ENCODE measurements at places on chromosomes 5 and 9.
A peak's percentile ranks its signal among the peaks of the same experiment; 100 is the strongest.

DNA sequence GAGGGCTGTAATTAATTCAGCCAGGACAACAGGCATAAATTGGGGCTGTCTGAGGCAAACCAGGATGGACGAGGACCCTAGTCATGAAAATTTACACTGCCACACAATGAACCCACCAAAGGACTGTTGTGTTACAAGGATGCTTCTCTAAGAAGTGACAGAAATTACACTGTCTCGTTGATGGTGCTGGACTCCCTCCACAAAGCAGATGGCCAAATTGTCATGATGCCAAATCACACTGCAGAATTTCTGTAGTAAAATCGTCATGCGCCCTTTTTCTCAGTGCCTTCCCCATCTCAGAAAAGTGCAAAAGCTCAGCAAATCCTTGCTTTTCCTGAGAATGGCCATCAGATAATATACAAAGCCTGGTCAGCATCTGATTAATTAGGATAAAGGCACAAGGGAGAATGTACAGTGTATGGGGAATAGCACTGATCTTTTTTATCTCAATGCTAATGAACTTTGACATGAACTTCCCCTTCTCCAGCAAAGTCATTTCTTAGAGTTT lies 545.8 kb downstream of the CSNK1G3 start:
- no peak for DNase-seq

GRCh38 chr5:74313896-74314295 lies 326.6 kb downstream of the ENC1 start:
- DNase-seq = no peak

DNA sequence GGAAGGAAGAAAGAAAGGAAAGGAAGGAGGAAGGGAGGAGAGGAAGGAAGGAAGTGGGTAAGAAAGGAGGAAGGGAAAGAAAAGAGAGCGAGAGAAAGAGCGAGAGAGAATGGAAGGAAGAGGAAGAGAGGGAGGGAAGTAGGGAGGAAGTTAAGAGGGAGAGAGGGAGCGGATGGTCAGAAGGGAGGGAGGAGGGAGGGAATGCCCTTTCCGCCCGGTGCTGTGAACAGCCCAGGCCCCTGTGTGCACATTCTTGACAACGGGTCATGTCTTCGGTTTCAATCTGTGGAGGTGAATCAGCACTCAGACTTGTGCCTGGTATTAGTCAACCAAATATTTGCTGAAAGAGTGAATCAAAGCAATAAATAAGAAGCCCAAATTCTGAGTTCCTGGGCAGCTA lies 39.2 kb downstream of the PRUNE2 start:
- peak; percentile 89 for DNase-seq

DNA sequence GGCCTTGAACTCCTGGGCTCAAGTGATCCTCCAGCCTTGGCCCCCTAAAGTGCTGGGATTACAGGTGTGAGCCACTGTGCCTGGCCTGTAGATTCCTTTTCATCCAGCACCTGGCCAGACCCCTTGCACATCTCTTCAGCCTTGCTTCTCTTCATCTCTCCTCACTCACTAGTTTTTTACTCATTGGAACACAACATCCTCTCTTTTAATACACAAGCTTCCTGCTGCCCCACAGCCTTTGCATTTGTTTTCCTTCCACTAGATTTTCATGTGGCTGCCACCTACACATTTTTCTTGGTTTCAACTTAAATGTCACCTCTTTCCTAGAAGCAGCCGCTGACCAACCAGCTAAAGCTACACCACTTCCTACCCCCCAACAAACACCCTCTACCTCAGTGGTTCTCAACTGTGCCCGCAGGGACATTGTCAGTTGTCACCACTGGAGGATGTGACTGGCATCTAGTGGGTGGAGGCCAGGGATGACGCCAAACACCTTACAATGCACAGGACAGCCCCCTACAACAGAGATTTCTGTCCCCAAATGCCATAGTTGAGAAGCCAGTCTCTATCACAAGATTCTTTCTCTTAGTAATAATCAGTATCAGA lies 33.7 kb downstream of the HAVCR1 start:
- no peak for DNase-seq

DNA sequence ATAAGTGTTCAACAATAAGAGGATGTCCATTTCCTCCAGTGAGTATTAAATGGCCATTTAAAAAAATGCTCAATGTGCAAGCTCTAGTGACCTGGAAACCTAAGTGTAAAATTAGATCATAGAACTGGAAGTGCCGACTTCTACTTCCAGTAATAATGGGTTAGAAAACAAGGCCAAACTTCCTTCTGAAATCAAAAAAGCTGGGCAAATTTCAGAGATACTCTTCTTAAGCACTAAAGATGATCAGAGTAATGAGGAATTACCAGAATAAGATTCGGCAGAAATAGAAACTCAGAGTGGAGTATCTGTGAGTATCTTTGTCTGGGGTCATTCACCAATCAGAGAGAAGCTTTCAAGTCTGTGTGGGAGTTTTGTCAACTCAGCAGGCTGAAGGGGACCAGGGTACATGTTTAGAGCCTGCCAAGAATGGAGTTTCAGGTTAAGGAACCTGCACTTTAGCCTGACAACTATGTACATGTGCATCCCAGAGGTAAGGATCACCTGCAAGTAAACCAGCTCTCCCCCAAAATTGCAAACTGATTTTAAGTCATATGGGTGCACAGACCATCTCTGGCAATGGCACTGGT lies 17.1 kb downstream of the FCN2 start:
- DNase-seq = no peak

- DNase-seq = no peak
Observed at GRCh38 chr9:121538221-121538620, 38.6 kb upstream of the GGTA1 start.

GRCh38 chr5:113864437-113864836 lies 350.9 kb downstream of the YTHDC2 start:
- DNase-seq = no peak

- DNase-seq = peak; percentile 3
Observed at GRCh38 chr9:109052416-109052815, 39.1 kb upstream of the CTNNAL1 start.

GRCh38 chr9:113678859-113679256 lies 197.3 kb upstream of the ZNF618 start:
- no peak for DNase-seq

- no peak for DNase-seq
Observed at GRCh38 chr9:101592788-101593187, 2.0 kb downstream of the PPP3R2 start.

DNA sequence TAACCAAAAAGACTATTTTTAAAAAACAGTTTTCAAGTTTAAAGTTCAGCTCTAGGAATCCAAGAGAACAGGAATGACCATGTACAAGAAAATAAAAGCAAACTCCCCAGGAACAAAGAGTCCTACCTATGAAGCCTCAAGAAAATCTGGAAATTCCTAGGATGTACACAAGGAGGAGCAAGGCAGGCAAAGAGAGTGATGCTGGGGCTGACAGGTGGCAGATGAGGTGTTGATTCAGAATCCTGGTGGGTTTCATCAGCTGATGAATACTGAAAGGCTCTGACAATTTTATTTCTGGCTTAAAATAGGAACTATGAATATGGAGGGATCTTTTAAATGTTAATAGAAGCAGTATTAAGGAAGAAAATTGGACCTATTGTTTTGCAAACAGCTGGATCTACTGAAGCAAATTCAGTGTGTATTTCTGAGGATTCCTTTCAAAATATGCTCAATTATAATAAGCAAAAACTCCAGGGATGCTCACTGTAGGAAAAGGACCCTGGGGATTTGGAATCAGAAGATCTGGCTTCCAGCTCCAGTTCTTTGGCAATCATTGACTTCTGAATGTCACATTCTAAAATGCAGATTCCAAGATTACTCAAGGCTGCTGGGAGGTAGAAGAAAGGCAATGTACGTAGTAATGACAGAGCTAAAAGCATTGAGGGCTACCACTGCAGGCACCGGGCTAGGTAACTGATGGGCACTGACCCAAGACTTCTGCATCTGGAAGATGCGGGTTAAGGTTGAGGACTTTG lies 28.0 kb upstream of the SH3RF2 start:
- DNase-seq = no peak

- DNase-seq = no peak
Observed at GRCh38 chr5:118611332-118611945, 376.9 kb downstream of the DTWD2 start.

DNA sequence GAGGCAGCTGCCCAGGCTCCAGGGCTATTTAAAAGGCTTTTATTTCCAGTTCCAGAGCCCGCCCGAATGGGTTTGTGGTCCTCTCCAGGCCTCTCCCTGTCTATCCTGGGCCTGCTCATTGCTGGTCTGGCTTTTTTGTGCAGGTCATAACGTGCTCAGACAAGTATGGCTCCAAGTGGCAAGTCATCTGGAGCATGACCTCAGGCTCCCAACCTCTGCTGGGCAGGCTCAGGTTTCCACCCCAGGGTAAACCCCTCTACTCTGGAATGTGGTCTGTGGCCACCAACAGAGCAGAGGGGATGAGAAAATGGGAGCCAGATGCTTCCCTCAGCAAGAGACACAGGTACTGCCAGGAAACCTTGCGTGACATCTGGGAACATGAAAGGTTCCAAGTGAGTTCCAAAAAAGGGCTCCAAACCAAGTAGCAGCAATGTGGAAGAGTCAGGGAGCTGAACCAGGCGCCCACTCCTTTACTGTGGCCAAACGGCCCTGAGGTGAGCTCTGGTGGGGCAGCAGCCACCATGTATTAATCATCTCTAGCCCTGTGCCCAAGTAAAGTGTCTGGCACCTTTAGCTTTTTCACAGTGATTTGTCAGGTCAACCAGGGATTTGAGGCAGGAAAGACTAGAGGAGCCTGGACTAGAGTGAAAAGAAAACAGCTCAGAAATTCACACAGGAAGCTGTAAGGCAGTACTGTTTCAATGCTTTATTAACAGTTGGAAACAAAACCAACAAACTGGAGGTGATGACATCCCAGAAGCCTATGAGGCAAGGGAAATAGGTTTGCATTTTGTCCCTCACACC lies 25.7 kb downstream of the PCDHGC5 start:
- no peak for DNase-seq

GRCh38 chr5:81167078-81167477 lies 66.0 kb upstream of the CKMT2 start:
- DNase-seq = no peak

DNA sequence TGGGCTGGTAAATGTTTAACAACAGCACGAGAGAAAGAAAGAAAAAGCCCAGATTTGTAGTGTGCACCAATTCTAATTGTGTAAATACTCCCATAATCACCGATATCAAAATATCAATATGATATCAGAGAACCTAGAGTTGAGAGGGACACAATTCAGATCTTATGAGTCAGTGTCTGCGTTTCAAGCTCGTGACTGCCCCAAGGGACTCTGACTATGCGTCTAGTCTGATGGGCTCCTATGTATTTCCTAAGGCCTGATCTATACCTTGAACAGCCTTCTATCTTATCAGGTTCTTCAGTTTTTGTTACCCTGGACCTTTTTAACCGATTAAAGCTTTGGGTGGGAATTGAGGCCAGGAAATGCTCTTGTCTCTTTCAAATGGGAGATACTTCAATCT lies 243.0 kb upstream of the SLC24A2 start:
- DNase-seq = no peak

- DNase-seq = no peak
Observed at GRCh38 chr9:8521112-8521511, 721.5 kb upstream of the DMAC1 start.

GRCh38 chr5:102312586-102313370 lies 16.7 kb upstream of the SLCO4C1 start:
- DNase-seq = no peak

DNA sequence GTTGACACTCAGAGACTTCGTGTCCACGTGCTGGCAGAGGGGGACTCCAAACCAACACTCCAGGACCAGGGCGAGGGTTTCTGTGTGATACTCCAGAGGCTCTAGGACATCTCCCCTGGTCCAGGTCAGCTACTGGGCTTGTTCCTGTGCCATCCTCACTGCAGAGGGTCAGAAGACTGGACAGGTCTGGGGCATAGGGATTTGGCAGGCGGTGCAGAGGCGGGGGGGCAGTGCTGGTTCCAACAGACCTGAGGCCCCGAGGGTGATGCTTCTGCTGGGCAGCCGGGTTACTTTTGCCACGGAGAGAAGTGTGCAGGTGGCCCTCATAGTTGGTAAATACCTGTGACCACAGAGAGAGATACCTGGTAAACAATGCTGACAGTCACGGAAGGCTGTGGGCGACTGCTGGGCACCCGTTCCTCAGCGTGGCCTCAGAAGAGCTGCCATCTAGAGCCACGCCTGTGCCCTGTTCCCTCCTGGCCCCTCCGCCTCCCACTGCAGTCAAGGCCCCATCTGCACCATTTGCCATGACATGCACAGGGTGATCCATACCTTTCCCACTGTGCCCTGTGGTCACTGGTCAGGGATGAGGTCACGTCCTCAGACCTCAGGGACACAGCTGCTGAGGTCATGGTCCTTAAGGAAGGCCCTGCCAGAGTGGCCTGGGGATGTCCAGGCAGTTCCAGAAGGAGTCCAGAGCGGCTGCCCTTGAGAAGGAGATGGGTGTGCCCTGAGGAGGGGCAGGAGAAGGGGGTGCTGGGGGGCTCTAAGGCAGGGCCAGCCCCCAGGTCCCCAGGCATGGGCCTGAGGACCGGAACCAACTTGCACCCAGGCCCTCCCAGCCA lies 30.0 kb downstream of the TRIP13 start:
- DNase-seq = peak; percentile 72

- DNase-seq = no peak
Observed at GRCh38 chr5:117833691-117834090, 1154.7 kb downstream of the DTWD2 start.

DNA sequence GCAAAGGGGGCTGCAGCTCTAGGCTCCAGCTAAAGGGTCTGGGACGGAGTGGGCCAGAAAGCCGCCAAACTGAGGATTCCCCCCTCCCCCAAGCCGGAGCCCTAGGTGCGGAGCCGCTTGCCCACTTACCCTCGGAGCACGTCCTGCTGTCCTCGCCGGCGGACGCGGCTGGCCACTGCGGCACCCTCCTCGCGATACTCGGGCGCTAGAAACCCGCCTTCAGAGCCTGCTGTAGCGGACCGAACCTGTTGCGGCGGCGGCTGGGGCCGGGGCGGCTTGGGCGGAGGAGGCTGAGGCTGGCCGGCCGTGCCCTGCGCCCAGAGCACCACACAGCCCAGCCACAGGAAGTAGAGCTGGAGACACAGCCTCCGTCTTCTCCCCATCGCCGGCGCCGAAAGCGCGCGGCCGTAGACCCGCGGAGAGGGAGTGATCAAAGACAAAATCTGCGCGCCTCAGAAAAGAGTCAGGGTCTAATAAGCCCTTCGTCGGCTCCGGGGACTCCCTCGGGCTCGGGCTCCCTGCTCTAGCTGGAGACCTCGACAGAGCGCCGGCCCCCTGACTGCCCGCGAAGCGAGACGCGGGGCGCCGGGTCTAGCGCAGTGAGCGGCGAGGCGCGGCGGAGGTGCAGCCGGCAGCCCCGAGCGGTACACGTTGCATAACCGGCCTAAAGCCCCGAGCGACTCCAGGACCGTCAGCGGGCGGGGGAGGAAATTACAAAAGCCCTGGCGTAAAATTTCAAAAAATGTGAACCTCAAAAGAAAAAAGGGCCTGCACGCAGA lies 635 bp downstream of the FBN2 start:
- peak; percentile 42 for DNase-seq

- DNase-seq = no peak
Observed at GRCh38 chr5:157509587-157509986, 49.6 kb downstream of the NIPAL4 start.
